ENCODE measurements at places on chromosomes 1 and 21. TPM values are rescaled to one million over a fixed set of nuclear protein-coding genes. Genes with fewer than 3 reads are reported as not detected.

PRDM16 gene
- total RNA-seq = not detected

GRCh38 chr21:34351786-34352241 is 12.0 kb upstream of the KCNE2 start:
- no peak overlapping the region for H3K27ac ChIP-seq
- DNase-seq = no peak
- H3K4me3 ChIP-seq = no peak overlapping the region
- H3K36me3 ChIP-seq = no peaks in the 10 kb centered on the region

TMIGD3 gene
- 0.30 TPM for total RNA-seq

GRCh38 chr1:10796029-10796944 is at the start of gene CASZ1:
CASZ1 (minus strand) TSS chr1:10796646; CDS start chr1:10693889, 102,757 bp downstream.
- H3K36me3 ChIP-seq = no peaks in the 10 kb centered on the region
- peaks cover 9% of the 10 kb centered on the region for H3K4me1 ChIP-seq
- H3K4me3 ChIP-seq = peak within 1 kb of the TSS; percentile 75

ATF3 gene
- 23.9 TPM for total RNA-seq

DNA sequence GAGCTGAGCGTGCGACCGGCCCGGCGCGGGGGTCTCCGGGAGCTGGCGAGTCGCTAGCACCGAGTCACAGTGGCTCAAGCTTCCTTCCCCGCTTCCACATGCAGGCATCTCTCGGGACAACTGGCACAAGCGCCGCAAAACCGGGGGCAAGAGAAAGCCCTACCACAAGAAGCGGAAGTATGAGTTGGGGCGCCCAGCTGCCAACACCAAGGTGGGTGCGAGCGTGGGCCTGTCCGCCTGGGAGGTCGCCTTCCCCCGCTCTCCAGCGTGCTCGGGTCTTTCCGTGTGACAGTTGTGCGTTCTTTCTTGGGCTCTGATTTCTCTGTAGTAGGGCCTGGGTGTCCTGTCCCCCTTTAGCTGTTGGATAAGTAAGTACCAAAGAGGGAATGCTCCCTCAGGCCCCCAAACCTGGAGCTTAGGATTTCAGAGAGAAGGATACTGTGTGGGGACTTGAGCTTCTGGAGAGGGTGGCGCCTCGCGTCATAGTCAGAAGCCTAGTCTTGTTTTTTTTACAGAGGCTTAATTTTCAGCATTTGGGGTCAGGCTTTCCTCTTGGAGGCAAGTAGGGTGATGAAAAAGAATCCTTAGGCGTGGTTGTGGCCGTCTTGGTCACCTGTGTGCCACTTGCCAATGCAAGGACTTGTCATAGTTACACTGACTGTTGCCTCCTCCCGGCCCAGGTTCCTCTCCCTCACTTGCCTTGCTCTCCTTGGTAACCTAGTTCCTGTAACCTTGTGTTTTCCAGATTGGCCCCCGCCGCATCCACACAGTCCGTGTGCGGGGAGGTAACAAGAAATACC is 790 bp downstream of the RPS8 start:
- H3K36me3 ChIP-seq = peaks cover 61% of the 10 kb centered on the region
- no peaks in the 10 kb centered on the region for H3K27me3 ChIP-seq
- peak; percentile 33 for DNase-seq
- peaks cover 27% of the 10 kb centered on the region for H3K4me1 ChIP-seq
- H3K27ac ChIP-seq = peak overlapping the region; percentile 93

GRCh38 chr1:36595349-36595748 is 112.6 kb upstream of the CSF3R start:
- H3K27ac ChIP-seq = no peak overlapping the region
- peaks cover 14% of the 10 kb centered on the region for H3K27me3 ChIP-seq
- no peak for DNase-seq
- H3K4me3 ChIP-seq = no peak overlapping the region
- no peaks in the 10 kb centered on the region for H3K4me1 ChIP-seq

DNA sequence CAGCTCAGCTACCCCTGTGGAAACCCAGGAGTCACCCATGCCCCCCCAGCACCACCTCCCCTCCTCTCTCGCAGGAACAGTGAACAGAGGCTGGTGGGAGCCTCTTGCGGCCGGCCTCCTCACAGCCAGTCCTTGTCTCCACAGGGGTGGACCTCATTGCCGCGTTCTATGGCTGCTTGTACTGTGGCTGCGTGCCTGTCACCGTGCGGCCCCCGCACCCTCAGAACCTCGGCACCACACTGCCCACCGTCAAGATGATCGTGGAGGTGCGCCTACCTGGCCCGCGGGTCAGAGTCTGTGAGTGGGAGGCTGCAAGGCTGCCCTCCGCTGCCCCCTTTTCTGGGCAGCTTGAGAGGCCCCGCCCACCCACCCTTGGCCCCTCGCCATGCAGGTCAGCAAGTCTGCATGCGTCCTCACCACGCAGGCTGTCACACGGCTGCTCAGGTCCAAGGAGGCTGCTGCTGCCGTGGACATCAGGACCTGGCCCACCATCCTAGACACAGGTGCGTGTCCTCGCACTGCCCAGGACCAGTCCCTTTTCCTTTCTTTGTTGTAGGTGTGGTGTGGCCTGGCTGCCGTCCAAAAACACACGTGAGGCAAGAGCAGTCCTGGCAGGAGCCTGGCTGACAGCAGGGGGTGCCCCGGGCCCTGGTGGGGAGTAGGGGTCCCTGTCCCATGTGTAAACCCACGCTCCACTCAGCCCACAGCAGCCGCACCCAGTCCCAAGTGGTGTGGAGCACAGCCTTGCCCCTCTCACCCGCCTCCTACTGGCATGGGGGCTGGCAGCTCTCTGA is 50.3 kb downstream of the S100B start:
- no peak overlapping the region for H3K4me3 ChIP-seq
- no peak overlapping the region for H3K27ac ChIP-seq
- H3K36me3 ChIP-seq = peaks cover 47% of the 10 kb centered on the region
- H3K27me3 ChIP-seq = no peaks in the 10 kb centered on the region
- DNase-seq = no peak

ISG15 gene
- total RNA-seq = 33.8 TPM

TRIM46 gene
- total RNA-seq = 10.7 TPM

- H3K27me3 ChIP-seq = peaks cover 4% of the 10 kb centered on the region
- no peak overlapping the region for H3K4me3 ChIP-seq
- H3K36me3 ChIP-seq = no peaks in the 10 kb centered on the region
- DNase-seq = no peak
These were observed 18.6 kb downstream of the ARMH1 start for GRCh38 chr1:44693159-44693558.

- H3K36me3 ChIP-seq = no peaks in the 10 kb centered on the region
- H3K4me1 ChIP-seq = peaks cover 11% of the 10 kb centered on the region
- peak overlapping the region; percentile 43 for H3K4me3 ChIP-seq
- no peak for DNase-seq
- H3K27me3 ChIP-seq = peaks cover 18% of the 10 kb centered on the region
These were observed 478 bp downstream of the C2CD2 start for GRCh38 chr21:41953249-41953830.

- no peaks in the 10 kb centered on the region for H3K4me1 ChIP-seq
- no peak for DNase-seq
- H3K4me3 ChIP-seq = no peak overlapping the region
- H3K36me3 ChIP-seq = no peaks in the 10 kb centered on the region
These were observed 270.3 kb downstream of the RWDD3 start for GRCh38 chr1:95504321-95504720.

DNA sequence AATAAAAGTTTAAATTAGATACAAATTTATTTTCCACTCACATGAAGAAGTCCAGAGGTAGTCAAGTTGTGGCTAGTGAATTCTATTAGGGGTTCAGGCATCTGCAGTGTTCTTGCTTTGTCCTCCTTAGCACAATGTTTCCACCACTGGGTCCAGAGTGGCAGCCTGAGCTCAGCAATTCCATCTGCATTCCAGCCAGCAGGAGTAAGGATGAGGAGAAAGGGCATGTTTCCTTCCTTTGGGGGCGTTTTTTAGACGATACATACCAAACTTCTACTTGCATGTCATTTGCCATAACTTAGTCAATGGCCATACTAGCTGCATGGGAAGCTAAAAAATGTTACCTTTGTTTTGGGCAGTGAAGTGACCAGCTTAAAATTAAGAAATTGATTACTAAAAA is 98.5 kb upstream of the VANGL1 start:
- no peak overlapping the region for H3K4me3 ChIP-seq
- no peaks in the 10 kb centered on the region for H3K27me3 ChIP-seq
- no peak for DNase-seq
- no peaks in the 10 kb centered on the region for H3K36me3 ChIP-seq
- H3K27ac ChIP-seq = no peak overlapping the region

SMCP gene
- not detected for total RNA-seq

TTC13 gene
- total RNA-seq = 17.5 TPM

DNA sequence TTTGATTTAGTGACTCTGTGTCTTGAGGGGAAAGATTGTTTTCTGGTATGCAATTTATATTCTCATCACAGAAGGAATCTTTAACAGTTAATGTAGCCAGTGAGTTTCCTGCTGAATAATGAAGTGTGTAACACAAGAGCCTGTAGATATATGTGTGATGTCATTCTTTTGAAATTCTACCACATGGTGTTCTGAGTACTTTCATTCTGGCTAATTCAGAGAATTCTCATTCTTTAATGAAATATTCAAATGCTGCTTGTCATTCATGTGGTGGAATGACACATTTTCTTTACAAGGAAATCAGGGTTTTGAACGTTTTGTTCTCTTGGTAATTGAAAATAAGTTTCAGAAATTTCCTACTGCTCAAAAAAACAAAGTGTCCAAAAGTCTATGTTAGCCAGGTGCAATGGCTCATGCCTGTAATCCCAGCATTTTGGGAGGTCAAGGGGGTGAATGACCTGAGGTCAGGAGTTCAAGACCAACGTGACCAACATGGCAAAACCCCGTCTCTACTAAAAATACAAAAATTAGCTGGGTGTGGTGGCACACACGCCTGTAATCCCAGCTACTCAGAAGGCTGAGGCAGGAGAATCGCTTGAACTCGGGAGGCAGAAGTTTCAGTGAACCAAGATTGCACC is 79.6 kb downstream of the MAP3K21 start:
- peaks cover 11% of the 10 kb centered on the region for H3K27me3 ChIP-seq
- DNase-seq = no peak
- H3K27ac ChIP-seq = peak overlapping the region; percentile 18
- H3K4me3 ChIP-seq = no peak overlapping the region
- peaks cover 18% of the 10 kb centered on the region for H3K36me3 ChIP-seq

DNA sequence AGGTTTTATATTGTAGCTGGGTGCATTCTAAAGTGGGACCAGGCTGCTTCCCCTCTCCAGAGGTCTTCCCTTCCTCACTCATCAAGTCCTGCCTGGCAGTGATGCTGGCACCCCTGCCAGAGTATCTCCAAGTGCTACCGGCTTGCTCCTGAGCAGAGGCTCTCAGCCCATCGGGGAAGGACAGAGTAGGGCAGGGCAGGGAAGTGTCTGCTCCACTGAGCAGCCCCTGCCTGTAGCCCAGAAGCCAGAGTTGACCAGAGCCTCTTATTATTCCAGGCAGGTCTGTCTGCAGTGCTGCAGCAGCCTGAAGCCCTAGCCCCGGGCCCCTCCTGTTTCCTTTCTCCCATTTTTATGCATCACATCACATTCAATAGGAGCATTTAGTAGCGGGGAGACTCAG is 51.1 kb downstream of the ATP2B4 start:
- H3K36me3 ChIP-seq = peaks cover 39% of the 10 kb centered on the region
- no peaks in the 10 kb centered on the region for H3K27me3 ChIP-seq
- peaks cover 56% of the 10 kb centered on the region for H3K4me1 ChIP-seq
- H3K4me3 ChIP-seq = no peak overlapping the region
- DNase-seq = no peak
- no peak overlapping the region for H3K27ac ChIP-seq

Measured in activated T-helper 2 cell treated with anti-CD3 and anti-CD28 coated beads, Interferon-gamma antibody, Interleukin-2, Interleukin-4, amounts not matched to agents 10 μg/mL and 5 μg/mL and 100 μg/mL, durations not matched to agents 14 hours and 24 hours and 36 hours (primary cell).